DND-41 (cell line): ENCODE measurements at places on chromosomes 12 and 14.

DNA sequence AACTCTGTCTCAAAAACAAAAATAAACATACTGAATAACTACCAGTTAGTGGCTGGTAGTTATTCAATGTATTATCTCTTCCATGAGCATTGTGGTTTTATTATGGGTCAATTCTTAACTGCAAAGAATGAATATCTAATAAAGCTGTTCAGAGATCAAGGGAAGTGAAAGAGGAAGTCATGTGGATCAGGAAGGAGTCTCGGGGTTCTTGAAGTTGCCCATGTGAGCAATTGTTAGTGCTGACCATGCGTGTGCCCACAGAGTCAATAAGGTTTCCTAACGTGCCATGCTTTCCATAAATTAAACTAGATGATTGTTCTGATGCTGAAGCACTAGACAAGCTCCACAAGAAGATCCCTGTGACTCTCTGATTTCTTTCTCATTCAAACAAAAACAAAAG lies 136.5 kb upstream of the CPSF6 start:
- no peaks in the 10 kb centered on the region for H3K4me1 ChIP-seq
- no peak overlapping the region for H3K27ac ChIP-seq
- H3K4me3 ChIP-seq = no peak overlapping the region
- no peaks in the 10 kb centered on the region for H3K36me3 ChIP-seq

GRCh38 chr12:108890208-108890607 lies 10.3 kb downstream of the DAO start:
- DNase-seq = peak; percentile 53
- no peaks in the 10 kb centered on the region for H3K4me1 ChIP-seq
- H3K36me3 ChIP-seq = no peaks in the 10 kb centered on the region
- H3K27me3 ChIP-seq = no peaks in the 10 kb centered on the region
- H3K4me3 ChIP-seq = no peak overlapping the region

GRCh38 chr14:90522571-90523191 lies 125.9 kb downstream of the CALM1 start:
- H3K36me3 ChIP-seq = no peaks in the 10 kb centered on the region
- H3K27ac ChIP-seq = no peak overlapping the region
- no peak for DNase-seq
- H3K4me3 ChIP-seq = no peak overlapping the region

- DNase-seq = no peak
- no peaks in the 10 kb centered on the region for H3K4me1 ChIP-seq
- H3K27ac ChIP-seq = no peak overlapping the region
Measured at GRCh38 chr14:42931308-42931707, 1324.6 kb downstream of the LRFN5 start.

GRCh38 chr12:356276-356988 lies 32.7 kb downstream of the KDM5A start:
- no peaks in the 10 kb centered on the region for H3K4me1 ChIP-seq
- no peak overlapping the region for H3K4me3 ChIP-seq
- peaks cover 92% of the 10 kb centered on the region for H3K36me3 ChIP-seq
- H3K27me3 ChIP-seq = no peaks in the 10 kb centered on the region

DNA sequence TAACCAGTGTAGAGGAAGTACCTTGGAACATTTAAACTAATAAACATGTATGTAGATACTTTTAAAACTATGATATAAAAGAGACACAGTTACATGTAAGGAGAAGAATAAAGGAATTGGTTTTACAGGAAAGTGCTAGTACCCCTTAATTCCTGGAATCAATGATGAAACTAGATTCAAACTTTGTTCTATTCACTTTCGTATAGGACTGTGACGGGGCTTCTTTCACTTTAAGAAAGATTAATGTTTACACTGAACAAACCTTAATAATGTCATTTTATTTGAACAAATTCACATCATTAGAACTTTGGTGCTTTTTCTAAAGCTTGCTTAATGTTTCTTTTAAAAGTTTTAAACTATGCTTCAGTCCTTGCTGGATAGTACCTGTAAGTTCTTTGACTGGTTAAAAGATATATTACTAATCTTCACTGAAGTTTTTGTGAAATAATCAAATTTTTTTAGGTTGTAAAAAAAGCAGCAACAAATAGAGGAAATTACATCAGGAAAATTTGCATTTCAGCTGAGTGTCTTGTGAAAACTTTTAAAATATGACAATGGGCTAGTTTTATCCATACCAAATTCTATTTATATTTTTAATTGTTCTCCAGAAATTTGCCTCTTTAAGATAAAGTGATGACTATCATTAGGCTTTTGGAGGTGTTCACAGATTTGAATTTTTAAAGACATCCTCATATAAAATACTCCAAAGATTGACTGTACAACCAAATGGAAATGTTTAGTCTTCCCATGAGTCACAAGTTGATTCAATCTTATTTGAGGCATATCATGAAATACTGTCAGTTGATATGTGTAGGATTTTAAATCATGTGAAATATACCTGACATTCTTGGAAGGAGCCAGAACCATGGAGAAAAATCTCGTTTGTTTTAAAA lies 36.2 kb downstream of the PAPOLA start:
- no peaks in the 10 kb centered on the region for H3K4me1 ChIP-seq
- H3K36me3 ChIP-seq = peaks cover 49% of the 10 kb centered on the region
- no peak overlapping the region for H3K27ac ChIP-seq
- DNase-seq = no peak
- no peak overlapping the region for H3K4me3 ChIP-seq

DNA sequence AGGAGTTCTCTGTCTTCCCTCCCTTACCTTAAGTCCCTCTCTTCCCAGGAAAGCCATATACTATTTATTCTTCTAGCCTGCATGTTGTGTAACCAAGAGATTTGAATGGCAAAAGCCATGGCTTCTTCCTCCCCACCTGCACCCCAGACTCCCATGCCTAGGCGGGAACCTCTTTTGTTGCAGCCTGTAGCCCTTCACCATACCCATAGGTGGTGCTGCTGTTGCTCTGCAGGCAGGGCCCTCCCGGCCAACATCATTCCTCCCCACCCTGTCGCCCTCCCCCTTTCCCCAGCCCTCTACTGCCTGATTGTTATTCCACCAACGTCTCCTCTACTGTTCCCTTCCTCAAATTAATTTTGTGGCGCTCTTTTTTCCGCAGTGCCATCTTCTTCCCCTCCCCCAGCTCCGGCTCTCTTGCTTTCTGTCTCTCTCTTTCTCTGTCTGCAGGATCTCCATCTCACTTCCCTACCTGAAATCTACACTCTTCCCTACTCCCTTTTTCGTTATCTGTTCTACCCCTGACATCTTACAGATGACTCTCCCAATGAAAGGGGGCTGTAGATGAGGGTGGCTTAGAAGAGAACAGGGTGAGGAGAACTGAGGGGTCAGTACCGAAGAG lies 13.8 kb downstream of the NGDN start:
- H3K4me3 ChIP-seq = no peak overlapping the region
- DNase-seq = peak; percentile 44
- peaks cover 13% of the 10 kb centered on the region; the same call in 1 of the 2 replicates for H3K36me3 ChIP-seq

DNA sequence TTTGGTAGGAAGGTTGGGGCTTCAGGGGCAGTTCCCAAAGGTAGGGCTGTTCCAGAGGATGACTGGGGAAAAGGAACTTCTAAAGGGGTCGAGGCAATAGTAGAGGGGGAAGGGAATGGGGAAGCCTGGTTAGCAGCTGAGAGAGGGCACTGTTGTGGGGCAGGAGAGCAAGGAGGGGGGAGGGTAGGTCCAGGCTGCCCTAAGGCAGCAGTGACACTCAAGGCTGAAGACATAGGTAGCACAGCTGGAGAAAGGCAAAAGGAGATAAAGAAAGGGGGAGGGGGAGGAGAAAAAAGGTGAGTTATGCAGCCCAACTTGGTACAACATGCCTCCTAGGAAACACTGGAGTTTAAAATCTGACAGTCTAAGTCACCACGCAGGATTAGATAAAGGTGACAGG lies 3.9 kb downstream of the NACA start:
- no peaks in the 10 kb centered on the region for H3K27me3 ChIP-seq
- H3K4me1 ChIP-seq = peaks cover 60% of the 10 kb centered on the region
- H3K4me3 ChIP-seq = no peak overlapping the region; the same call in 1 of the 2 replicates
- peaks cover 74% of the 10 kb centered on the region for H3K36me3 ChIP-seq

- no peak for DNase-seq
- no peak overlapping the region for H3K4me3 ChIP-seq
- H3K36me3 ChIP-seq = no peaks in the 10 kb centered on the region
Measured at GRCh38 chr12:104180374-104180773, 35.2 kb upstream of the TXNRD1 start.

GRCh38 chr14:23828616-23829015 lies 125.0 kb upstream of the DHRS4 start:
- H3K4me1 ChIP-seq = no peaks in the 10 kb centered on the region
- H3K36me3 ChIP-seq = no peaks in the 10 kb centered on the region
- no peak for DNase-seq
- H3K27me3 ChIP-seq = peaks cover 15% of the 10 kb centered on the region

DNA sequence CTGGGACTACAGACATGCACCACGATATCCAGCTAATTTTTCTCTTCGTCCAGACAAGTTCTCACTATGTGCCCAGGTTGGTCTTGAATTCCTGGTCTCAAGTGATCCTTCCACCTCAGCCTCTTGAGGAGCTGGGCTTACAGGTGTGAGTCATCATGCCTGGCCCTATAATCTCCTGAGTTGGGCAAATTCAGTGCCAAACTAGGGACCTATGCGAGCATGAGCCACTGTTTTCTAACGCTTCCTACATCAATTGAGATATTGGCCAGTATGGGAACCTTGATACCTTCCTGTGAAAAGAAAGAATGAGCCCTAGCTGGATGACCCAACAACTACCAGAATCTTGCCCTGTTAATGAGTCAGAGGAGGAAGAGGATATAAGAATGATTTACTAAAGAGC lies 585.2 kb downstream of the C12orf50 start:
- H3K27me3 ChIP-seq = no peaks in the 10 kb centered on the region
- no peak overlapping the region for H3K27ac ChIP-seq
- H3K36me3 ChIP-seq = no peaks in the 10 kb centered on the region
- H3K4me3 ChIP-seq = no peak overlapping the region
- DNase-seq = no peak
- H3K4me1 ChIP-seq = no peaks in the 10 kb centered on the region

DNA sequence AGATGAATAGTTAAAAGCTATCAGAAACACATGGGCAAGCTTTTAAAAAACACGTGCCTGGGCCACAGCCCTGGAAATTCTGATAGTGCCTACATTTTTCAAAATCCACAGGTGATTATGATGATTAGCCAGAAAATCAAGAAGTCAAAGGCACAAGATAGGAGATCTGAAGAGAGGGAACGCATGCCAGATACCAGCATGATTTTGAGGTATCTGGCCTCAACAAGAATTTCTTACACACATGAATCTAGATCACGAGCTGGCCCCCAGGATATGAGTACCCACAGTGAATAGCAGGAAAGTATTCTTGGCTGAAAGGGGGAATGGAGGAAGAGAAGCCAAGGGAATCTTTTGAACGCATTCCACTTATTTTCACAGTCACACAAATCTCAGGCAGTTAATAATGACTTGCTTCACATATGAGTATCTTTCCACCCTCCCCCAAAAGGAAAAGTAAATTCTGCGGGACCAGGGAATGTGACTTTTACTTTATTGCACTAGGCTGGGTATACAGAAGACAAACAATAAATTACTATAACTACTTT lies 438.2 kb downstream of the BCAT1 start:
- DNase-seq = no peak
- no peak overlapping the region for H3K27ac ChIP-seq
- no peaks in the 10 kb centered on the region for H3K36me3 ChIP-seq

DNA sequence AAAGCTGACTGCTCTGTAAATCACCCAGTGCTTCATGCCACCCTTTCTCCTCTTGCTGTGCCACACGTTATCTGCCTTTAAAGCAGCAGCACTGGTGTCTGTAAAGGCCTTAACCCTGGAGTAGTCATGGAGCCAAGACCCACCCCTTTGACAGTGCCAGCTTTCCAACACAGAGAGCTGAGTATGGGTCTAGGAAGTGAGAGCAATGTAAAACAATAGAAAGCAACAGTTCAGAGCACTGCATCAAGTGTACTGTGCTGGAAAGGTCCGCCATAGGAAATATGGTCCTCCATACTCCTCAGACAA lies 139.5 kb downstream of the DAD1 start:
- H3K36me3 ChIP-seq = peaks cover 13% of the 10 kb centered on the region
- H3K4me1 ChIP-seq = peaks cover 44% of the 10 kb centered on the region
- DNase-seq = no peak
- H3K4me3 ChIP-seq = no peak overlapping the region

GRCh38 chr12:70094467-70094866 lies 148.8 kb upstream of the CNOT2 start:
- H3K4me1 ChIP-seq = no peaks in the 10 kb centered on the region
- no peak for DNase-seq
- H3K27me3 ChIP-seq = no peaks in the 10 kb centered on the region
- H3K36me3 ChIP-seq = no peaks in the 10 kb centered on the region
- no peak overlapping the region for H3K27ac ChIP-seq

- no peak overlapping the region for H3K4me3 ChIP-seq
- H3K27me3 ChIP-seq = peaks cover 6% of the 10 kb centered on the region
- H3K27ac ChIP-seq = no peak overlapping the region
- no peaks in the 10 kb centered on the region for H3K36me3 ChIP-seq
Measured at GRCh38 chr12:32773691-32774090, 18.0 kb upstream of the YARS2 start.

GRCh38 chr14:19743256-19743655 lies at the start of gene OR4Q3:
TSS of gene OR4Q3 (plus strand) at chr14:19743571.
- no peaks in the 10 kb centered on the region for H3K4me1 ChIP-seq
- H3K4me3 ChIP-seq = no peak within 1 kb of the TSS
- no peak within 1 kb of the TSS for H3K27ac ChIP-seq
- H3K27me3 ChIP-seq = no peaks in the 10 kb centered on the region

DNA sequence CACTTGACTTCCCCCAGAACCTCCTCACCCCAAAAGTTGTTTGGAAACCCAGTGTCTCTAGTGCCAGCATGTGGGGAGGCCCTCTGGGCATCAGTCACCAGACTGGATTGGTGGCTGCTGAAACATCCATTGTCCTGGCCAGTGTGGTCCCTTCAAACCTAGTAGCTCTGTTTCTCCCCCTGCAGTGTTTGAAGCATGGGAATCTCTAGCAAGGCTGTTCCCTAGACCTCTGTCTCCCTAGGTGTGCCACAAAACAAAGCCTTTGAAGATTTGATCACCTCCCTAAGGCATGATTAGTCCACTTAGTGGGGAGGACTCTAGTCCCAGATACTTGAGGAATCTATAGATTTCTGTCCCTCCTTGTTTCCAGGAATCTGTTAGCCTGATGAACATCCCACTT lies 60.3 kb downstream of the ARF6 start:
- H3K4me3 ChIP-seq = no peak overlapping the region
- DNase-seq = no peak
- no peaks in the 10 kb centered on the region for H3K4me1 ChIP-seq
- peaks cover 6% of the 10 kb centered on the region for H3K27me3 ChIP-seq
- H3K27ac ChIP-seq = no peak overlapping the region

DNA sequence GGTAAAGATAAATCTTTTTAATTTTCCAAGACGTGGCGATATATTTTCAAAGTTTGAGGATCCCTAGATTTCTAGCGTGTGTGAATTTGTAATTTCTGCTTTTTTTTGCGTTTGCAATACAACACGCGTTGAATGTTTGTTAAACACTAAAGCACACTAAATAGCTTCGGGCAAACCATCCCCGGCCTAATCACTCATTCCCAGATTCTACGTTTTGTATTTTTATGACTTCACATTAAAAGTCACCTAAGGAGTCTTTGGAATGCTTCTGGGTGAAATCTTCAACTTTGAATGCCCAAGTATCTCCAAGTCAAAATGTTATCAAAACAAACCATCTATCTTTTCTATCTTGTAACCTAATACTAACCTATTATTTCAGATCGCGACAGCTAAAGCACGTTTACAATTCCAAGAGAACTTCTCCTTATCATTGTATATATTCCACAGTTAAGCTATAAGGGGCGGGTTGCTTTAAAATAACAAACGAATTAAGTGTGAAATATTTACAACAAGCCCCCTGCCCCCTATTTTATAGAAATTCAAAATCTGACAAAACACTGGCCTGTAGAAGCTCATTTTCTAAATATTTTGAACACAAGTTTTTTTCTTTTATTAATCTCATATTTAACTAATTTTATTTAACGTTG lies 1.1 kb downstream of the ALX1 start:
- no peak overlapping the region for H3K4me3 ChIP-seq
- no peaks in the 10 kb centered on the region for H3K27me3 ChIP-seq
- H3K27ac ChIP-seq = no peak overlapping the region
- H3K4me1 ChIP-seq = no peaks in the 10 kb centered on the region
- DNase-seq = no peak
